ENCODE measurements at places on chromosomes 5 and 9.

DNA sequence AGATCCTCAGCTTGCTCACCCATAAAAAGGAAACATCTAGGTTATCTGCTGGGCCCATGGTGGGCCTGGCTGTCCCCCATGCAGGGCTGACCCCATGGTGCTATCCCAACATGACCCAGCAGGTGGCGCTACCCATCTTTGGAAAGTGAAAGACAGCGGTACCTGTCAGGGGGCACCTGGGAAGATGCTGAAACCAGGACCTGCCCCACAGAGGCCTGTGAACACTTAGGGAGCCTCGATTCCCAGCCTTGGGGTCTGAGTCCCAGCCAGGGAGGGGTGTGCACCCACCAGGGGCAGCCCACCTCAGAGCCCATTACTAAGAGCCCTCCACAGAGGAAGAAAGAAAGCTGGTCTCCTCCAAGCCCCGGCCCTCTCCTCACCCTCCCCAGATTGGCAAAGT, 46.6 kb upstream of the IPPK start:
- peak; percentile 50 for DNase-seq

GRCh38 chr9:104263942-104264341, 169.8 kb downstream of the SMC2 start:
- no peak for DNase-seq

DNA sequence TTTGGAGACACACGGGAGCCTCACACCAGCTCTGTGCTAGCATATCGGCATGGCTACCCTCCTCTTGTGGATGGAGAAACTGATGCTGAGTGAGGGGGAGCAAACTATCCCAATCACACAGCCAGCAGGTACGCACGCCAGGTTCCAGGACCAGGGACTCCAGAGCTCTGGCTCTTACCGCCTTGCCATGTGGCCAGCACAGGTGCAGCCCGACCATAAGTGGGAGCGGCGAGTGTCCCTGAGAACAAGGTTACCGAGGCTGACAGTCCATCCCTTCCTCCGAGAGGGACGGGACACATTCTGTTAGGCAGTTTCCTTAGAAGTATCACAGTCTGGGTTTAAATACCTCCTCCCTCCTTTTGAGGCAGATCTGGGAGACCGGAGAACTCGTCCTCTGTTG, 86.0 kb downstream of the PAX5 start:
- DNase-seq = no peak

DNA sequence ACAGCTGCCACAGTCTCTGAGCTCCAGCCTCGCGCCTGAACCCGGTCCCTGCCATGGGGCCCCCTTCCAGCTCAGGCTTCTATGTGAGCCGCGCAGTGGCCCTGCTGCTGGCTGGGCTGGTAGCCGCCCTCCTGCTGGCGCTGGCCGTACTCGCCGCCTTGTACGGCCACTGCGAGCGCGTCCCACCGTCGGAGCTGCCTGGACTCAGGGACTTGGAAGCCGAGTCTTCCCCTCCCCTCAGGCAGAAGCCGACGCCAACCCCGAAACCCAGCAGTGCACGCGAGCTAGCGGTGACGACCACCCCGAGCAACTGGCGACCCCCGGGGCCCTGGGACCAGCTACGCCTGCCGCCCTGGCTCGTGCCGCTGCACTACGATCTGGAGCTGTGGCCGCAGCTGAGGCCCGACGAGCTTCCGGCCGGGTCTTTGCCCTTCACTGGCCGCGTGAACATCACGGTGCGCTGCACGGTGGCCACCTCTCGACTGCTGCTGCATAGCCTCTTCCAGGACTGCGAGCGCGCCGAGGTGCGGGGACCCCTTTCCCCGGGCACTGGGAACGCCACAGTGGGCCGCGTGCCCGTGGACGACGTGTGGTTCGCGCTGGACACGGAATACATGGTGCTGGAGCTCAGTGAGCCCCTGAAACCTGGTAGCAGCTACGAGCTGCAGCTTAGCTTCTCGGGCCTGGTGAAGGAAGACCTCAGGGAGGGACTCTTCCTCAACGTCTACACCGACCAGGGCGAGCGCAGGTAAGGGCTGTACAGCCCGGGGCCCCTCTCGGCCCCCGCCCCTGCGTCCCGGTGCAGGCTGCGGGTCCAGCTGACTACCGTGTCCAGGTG, 509 bp downstream of the LVRN start:
- peak; percentile 43 for DNase-seq

- DNase-seq = no peak
Measured at GRCh38 chr5:148248894-148249293, 10.6 kb downstream of the MARCOL start.

DNA sequence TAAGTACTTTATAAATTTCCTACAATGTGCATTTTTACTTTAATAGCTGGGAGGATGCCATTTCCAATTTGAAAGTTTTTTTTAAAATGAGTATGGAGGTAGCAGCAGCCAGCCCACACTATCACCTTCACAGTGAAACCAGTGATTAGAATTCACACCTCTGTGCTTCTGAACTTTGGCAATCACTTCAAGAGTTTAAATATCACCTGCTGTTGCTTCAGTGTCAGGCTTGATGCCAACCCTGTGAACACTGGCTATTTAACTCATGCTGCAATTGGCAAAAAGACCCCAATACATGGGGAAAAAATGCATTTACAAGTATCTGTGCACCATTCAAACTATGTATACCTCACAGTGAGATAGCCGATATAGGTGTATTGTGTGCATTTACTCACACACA, 57.4 kb downstream of the CDK5RAP2 start:
- no peak for DNase-seq

GRCh38 chr9:131799177-131799823, 59.4 kb upstream of the RAPGEF1 start:
- peak; percentile 35 for DNase-seq

- DNase-seq = no peak
Measured at GRCh38 chr9:34562135-34562745, 27.3 kb downstream of the CNTFR start.

DNA sequence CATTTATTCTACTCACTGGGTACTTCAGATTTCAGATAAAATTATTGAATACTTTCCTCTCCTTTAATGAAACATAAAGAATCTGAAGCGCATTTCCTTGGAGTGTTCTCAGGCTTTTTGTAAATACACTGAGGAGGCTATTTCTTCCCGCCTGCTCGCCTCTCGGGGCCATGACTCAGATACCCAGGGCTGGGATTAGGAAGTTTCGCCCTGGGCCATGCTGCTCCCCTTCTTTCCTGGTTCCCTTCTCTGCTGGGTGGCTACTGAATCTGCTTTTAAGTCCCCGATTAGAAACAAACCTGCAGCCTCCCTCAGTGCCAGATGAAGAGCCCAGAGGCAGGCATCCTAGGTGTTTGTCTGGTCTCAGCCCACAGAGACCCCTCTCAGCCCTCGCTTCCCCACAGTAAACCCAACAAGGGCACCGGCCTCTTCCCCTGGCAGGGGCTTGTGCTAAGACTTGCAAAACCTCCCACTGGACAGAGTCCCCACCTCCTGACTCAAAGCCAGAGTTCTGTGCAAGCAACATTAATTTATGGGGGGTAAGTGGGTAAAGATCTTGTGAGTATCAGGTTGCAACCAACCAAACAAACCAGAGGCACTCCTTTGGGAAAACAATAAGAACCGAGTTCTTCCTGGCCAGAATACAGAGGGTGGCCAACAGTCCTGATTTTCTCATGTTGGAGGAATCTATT, 30.7 kb upstream of the IRX1 start:
- DNase-seq = no peak

DNA sequence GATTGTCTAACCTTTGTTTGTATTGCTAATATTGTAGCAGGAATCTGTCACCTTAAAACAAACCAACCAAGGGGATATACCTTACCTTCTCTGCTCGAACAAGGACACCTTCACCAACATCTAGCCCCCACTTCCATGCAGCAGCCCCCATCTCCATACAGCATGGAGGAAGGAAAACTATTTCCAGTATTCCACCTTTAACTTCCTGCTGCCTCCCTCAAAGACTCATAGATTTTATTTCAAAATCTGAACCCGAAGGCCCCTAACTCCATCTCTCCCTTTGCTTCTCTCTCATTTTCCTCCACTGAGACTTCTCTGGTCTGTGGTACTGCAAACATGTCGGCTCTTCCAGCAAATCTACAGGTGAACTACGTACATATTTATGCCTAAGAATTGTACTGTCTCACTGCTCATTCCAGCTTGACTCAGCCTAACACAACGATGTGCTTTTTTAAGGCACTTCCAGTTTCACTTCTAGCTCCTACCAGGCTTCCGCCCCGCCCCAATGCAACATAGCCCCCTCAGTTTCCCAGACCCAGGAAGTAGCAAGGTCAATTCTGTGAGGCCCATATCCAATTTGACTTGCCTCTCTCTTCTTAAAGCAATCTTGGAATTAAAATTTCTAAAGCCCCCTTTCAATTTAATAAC, 70.7 kb upstream of the RNF38 start:
- peak; percentile 65 for DNase-seq

DNA sequence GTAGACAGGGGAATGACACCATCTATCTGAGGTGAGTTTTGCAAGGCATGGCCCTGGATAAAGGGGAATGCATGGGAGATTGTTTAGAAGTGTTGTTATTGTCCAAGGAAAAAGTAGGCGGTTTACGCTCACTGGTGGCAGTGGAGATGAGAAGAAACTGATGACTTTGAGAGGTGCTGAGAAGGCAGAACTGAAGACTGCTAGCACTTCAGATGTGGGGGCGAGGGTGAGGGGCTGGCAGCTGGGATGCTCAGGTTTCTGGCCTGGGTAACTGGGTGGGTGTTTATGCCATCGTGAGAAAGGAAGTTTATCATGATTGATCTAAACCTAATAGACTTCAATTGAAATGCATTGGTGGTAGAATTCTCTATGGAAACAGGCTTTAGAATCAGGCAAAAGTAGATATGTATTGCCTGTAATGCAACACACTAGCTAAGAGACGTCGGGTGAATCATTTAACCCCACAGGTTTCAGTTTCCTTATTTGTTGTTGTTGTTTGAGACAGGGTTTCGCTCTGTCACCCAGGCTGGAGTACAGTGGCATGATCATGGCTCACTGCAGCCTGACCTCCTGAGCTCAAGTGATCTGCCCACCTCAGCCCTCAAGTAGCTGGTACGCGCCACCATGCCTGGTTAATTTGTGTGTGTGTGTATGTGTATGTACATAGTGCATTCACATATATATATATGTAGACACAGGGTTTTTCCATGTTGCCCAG, 123.5 kb downstream of the SLC24A2 start:
- DNase-seq = no peak

- no peak for DNase-seq
Measured at GRCh38 chr5:83066548-83067110, 10.6 kb downstream of the TMEM167A start.

GRCh38 chr5:54135042-54135441, 175.3 kb downstream of the ARL15 start:
- DNase-seq = no peak

GRCh38 chr9:105062222-105062855, 134.4 kb upstream of the ABCA1 start:
- no peak for DNase-seq

DNA sequence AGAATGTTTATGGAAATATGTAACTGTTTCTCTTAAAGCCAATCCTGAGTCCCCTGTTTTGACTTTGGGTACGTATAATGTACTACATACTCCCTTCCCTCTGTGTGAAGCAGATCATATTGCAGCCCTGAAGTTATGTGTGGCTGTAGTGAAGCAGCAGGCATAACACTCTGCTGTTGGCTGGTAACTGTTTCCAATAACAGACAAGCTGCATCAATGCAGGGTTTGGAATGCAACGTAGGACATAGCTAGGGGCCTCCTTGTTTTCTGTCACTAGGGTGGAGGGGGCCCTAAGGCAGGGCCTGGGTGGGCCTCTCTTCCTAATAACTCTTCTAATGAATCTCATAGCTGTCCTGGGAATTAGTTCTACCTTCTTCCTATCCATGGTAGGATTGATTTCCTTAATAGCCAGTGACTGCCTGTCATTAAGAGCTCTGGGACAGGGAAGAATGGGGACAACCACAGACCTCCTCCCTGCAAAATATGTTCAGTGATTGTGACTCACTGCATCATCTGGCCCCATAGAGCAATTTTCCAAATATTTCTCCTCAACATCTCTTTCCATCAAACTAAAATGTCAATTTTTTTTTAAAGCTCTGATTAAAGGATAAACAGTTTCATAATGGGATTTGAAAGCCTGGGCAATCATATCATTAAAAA, 129.6 kb upstream of the HMHB1 start:
- DNase-seq = no peak
